CD4-positive, alpha-beta T cell treated with Interleukin-6 at 100 ng/mL for 8 hours (primary cell): ENCODE measurements at places on chromosomes 12 and 14.

DNA sequence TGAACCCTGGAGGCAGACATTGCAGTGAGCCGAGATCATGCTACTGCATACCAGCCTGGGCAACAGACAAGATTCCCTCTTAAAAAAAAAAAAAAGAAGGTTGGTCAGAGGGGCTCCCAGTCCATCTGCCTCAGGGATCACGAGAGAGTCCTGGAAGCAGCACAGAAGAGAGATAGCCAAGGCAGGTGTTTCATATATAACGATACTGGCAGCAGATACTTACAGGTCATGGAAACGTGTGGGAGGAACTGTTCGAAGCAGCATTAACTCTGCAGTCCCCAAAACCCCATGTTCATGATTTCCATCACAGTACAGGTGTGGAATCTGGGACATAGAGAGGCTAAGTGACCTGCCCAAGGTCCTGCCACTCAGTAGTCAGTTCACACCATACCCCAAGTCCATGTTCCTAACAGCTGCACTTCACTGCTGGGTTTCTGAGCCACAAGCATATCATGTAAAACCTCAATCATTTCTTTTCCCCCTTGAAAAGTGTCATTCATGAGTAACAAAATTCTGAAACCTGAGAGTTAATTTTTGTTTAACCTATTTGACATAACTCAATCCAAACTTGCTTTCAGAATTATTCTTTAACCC, 16.7 kb downstream of the CDK2AP1 start:
- DNase-seq, result no peak

- no peak for DNase-seq
Observed at GRCh38 chr12:126464153-126464552, 1398.9 kb downstream of the AACS start.

DNA sequence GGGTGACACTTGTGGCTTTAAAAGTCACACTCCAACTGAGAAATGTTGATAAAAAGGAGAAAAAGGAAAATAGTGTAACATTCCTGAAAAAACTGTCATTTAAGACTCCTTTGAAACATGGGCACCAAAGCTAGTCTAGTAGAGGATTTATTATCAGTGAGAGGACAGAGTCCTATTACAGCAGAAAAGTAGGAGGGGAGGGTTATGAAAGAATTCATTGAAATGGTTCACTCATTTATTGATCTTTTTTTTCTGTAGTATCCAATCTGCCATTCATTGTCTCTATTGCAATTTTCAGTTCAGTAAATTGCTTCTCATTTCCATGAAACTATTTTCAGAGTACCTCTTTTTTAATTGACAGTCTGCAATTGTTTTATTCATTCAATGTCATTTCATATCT, 25.4 kb downstream of the PPM1A start:
- DNase-seq, result no peak

DNA sequence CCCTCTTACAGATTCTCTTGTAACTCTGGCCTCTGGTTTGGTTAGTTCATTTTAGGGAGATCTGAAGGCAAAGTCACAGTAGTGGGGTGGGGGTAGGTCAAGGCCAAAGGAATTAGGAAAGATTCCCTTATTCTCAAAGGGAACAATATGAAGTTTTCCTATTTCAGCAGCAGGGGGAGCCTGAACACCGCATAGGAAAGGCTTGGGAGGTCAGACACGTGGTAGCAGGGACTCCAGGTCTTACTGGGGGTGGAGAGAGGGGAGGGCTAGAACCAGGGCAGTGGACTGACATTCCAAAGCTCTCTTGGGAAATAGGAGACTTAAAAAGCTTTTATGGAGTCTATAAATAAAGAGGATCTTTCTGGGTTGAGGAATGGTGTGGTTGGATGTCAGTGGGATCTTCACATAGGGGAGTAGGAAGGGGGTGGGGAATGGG, 1.3 kb downstream of the ZC3H10 start:
- peak; percentile 72 for DNase-seq

- no peak for DNase-seq
Observed at GRCh38 chr12:120540445-120540844, 6.3 kb downstream of the RNF10 start.

GRCh38 chr12:92408072-92408900, 262.6 kb upstream of the BTG1 start:
- DNase-seq, result peak; percentile 50

DNA sequence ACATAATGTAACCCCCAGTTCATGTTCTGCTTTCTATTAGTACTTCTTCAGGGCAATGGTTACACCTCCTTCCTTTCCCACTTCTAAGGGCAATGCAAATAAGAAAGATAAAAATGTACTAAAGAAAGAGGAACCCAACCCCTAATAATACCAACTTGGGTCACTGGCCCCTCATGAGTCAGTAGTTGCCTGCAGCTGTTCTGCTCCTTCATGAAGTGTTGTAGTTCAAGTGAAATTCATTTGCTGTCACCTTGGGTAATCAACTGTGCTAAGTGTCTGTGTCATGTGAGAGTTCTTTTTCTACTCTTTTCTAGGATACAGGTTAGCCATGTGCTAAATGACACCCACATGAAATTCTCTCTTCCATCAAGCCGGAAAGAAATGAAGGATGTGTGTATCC, 91.8 kb downstream of the PLXNC1 start:
- no peak for DNase-seq
